Ascending aorta (tissue), 2 donors: ENCODE measurements at places on chromosomes 7 and 10. TPM values are rescaled to one million over a fixed set of nuclear protein-coding genes. Genes with fewer than 3 reads are reported as not detected.

TDRD1 gene
- total RNA-seq, result 0.53 TPM

SLC26A5 gene
- total RNA-seq, result not detected

- peaks cover 9% of the 10 kb centered on the region for H3K4me1 ChIP-seq
- H3K27me3 ChIP-seq, result no peaks in the 10 kb centered on the region
- no peaks in the 10 kb centered on the region for H3K36me3 ChIP-seq
- no peak overlapping the region for H3K27ac ChIP-seq
- no peak for DNase-seq
- H3K4me3 ChIP-seq, result no peak overlapping the region
These were observed 36.1 kb downstream of the GPRIN2 start for GRCh38 chr10:46520381-46520780.

DNA sequence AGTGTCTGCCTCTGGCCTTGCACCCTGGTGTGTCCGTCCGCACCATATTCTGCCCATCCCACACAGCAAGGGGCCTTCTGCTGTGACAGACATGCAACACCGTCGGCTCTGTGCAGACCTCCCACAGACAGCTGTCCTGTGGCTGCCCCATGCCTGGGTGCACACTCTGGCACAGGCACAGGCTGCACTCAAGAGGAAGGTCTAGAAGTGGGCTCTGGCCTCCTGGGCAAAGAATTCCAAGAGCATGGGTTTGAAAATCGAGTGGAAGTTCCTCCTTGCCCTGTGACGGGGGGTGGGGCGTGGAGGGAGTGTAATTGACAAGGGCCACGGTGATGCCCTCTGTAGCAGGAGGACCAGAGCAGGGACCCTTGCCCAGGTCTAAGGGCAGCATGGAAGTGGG lies 4.3 kb upstream of the LOXL4 start:
- peaks cover 30% of the 10 kb centered on the region for H3K4me1 ChIP-seq
- no peaks in the 10 kb centered on the region for H3K27me3 ChIP-seq
- no peak for DNase-seq

MEOX2 gene
- total RNA-seq, result 35.0 TPM

MRPL43 gene
- total RNA-seq, result 54.5 TPM

ATAD1 gene
- 22.1 TPM for total RNA-seq

GRCh38 chr7:2863461-2864066 lies 19.5 kb upstream of the GNA12 start:
- peak; percentile 95 for DNase-seq
- peak overlapping the region; percentile 89 for H3K27ac ChIP-seq
